ENCODE measurements at places on chromosomes 6 and 20.

DNA sequence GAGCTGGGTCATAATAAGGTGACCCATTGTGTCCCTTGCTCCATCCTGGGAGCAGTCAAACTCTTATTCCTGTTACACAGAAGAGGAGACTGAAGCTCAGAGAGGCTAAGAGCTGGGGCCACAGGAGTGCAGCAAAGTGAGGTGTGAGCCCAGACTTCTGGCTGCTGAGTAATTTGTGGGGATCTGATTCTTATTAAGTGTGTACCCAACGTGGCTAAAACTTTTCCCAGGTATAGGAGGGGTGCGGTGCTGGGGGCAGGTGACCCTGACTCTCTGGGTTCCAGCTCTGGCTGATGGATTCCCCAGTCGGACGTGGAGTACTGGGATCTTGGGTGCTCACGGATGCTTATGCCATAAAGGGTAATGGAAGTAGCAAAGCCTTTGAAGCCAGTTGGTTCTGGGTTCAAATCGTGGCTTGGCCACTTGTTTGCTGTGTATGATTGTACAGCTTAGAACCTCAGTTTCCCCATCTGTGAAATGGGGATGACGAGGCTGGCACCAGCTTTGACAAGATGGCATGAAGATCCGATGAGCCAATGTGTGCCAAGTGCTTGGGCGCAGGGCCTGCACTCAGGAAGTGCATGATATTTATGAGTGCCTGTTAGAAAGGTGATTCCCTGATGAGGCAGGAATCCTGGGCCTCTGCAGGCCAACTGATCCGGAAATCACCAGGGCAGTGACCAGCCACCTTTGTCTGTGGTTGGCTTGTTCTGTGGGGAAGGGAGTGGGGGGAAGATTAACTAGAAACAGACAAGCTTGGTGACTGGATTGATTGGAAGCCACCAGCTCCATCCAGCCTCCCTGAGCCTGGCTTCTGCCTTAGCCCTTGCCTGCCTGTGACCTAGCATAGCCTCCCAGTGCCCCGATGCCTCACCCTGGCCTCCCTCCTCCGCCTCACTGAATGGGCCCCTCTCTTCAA, 6.0 kb downstream of the SRC start:
- no peak for DNase-seq

DNA sequence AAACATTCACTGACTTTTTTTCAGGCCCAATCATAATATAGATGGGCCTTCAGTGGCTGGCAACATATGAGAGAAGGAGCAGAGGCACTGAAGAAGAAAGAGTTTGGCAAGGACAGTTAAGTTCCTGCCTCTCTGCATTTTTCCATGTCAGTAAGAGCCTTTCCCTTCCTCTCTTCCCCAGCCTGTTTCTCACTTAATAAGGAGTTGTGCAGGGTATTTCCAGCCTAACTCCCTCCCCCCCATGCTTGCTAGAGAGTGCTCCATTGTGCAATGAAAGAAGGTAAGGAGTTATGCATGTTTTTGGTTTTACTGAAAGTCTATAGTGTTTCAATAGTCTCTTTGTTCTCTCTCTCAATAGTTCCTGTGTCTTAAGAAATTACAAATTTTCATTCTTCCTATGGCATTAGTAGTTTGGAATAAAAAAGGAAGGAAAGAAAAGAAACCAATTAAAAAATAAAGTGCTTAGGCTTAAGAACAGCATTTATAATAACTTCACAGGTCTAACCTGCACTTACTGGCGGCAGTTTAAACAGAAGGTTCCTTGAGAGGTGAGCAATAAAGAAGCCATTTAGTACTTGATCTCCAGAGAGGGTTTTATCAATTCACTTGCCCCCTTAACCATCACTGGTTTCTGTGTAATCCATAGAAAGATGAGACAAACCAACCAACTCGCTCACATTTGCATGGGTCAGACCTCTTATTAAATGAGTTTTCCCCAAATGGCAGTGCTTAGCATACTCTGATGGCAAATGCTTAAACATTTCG, 251.1 kb downstream of the PTPRT start:
- DNase-seq, result no peak

GRCh38 chr6:134909701-134910592, 40.0 kb downstream of the ALDH8A1 start:
- DNase-seq, result no peak

GRCh38 chr6:162395181-162395580, 332.4 kb downstream of the PRKN start:
- no peak for DNase-seq

DNA sequence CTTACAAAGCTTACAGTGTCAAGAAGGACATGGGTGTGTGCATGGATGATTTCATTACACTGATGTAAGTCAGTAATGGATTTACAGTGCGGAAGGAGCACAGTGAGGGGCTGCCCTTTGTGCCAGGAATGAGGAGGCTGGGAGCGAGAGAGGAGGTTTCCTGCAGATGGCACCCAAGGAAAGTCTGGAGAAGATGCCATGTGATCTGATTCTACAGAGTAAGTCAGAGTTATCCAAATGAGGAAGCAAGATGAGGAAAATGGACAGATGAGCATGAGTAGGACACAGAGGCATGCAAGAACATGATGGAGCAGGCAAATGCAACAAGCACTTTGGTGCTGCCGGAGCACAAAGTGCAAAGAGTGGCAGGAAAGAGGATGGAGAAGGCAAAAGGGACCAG, 29.7 kb downstream of the MAP7 start:
- no peak for DNase-seq

Data from AG08396 (cell line).